Right ventricle myocardium superior (tissue), 1 donor: ENCODE measurements at places on chromosomes 12 and 14.

- DNase-seq: no peak
These were observed 438.1 kb downstream of the FUT8 start for GRCh38 chr14:65850429-65851135.

- DNase-seq: no peak
These were observed 17.7 kb downstream of the EPYC start for GRCh38 chr12:90987101-90987500.

DNA sequence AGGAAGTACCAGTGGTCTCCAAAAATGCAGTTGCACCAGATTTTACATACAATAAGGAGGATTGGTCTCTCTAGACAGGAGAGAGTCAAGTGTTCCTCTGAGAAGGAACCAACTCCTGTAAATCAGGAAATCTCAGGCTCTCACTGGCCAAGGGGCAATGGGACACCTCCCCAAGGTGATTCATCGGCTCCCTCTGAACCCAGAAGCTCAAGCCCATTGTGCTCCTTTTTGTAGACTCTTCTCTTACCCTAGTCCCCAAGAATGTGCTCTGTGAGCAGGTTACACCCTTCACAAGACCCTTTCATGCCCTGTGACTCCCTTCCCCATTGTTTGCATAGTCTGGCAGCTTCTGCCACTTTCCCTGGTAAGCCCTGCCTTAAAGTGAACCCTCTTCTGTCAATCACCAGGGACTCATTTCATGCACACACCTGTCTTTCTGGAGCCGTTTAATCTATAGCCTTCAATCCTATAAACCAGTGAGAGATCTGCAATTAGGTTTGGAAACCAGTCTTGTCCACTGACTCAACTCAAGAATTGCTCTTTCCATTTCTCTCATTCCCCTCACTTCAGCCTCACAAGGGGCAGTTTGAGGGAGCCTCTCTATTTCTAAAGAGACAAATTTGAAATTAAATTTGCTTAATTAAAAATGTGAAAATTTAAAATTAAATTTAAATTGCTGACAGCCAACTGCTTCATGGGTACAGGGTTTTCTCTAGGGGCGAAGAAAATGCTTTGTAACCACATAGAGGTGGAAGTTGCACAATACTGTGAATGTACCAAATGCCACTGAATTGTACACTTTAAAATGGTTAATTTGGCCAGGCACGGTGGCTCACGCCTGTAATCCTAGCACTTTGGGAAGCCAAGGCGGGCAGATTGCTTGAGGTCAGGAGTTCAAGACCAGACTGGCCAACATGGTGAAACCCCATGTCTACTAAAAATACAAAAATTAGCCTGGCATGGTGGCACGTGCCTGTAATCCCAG is 38.3 kb upstream of the LTA4H start:
- no peak for DNase-seq

DNA sequence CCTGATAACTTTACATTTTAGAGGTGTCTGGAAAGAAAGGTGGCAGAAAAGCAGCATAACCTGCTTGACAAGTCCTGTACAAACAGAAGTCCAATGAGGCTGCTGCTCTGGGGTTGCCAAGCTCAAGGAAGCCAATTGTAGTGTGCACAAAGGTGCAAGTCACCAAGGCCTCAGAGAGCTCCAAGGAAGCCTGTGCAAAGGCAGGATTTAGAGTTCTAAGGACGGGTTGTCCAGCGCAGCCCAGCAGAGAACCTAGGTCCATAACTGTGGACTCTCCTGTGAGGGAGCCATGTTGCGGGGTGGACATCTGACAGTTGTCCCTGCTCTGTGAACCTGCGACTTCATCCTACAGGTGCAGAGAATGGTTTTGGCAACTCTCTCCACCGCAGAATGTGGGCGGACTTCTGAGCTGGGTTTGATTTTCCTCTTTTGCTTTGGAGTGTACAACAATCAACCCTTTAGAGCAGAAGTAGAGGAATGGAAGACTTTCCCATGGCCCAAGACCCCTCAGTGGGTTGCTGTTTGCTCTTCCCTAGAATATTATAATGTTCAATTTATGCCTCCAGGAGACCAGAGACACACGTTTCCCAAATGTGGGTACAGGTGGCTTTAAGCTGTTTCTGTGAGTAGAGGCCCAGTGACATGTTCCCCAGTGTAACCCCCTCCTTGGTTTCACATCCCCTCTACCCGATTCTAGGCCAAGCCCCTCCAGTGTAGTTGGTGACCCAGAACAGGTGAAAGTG is 81.0 kb downstream of the ETV6 start:
- DNase-seq: no peak

DNA sequence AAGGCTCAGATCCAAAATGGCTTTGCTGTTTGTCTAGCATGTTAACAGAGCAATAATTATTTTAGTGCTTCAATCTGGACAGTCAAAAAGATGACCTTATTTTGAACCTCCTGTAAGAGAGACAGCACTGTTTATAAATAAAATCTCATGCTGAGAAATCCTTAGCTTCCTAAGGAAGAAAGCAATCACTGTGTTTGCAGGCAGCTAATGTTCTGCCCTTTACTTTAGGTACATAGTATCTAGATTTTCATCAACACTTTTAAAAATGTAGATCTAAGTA is 105.3 kb downstream of the PRKD1 start:
- no peak for DNase-seq

DNA sequence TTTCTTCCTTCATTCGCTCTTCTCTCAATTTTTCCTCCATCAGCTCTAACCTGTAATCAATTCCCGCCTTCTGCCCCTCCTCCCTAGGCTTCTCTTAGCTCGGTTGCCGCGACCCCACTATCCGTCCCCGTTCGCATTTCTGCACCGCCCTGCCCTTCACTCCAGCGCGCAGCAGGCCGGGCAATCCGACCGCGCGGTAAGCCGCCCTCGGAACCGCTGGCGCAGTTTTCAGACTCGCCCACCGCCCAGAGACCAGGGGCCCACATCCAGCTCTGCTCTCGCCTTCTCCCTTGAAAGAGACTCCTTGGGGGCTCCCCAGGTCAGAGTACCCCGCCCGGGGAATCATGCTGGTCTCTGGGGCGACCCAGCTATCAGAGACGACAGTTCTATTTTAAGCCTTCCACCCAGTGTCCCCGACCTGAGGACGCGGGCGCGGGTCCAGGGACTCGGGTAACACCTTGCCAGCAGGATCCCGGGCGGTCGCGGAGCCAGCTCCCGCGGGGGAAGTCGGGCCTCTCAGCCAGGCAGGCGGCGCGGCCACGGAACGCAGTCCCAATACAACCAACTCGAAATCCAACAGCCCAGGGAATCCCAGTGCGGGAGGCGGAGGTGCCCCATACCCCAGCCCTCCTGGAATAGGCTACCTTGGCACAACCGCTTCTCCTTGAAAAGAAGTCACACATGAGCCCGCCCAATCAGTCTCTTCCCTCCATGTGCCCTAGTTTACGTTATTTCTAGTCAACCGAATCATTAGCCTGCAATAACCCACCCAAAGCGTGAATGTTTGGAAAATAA is 5.7 kb upstream of the SLC38A4 start:
- DNase-seq: peak; percentile 87
